Smooth muscle cell of the coronary artery (primary cell): ENCODE measurements at places on chromosomes 7 and 10. TPM values are rescaled to one million over a fixed set of nuclear protein-coding genes. Genes with fewer than 3 reads are reported as not detected.

Gene RPEL1
- total RNA-seq, result 0.08 and 0.12 TPM in 2 replicates

Gene SH2D4B
- total RNA-seq, result not detected in 2 replicates

Gene SFTPA1
- total RNA-seq, result not detected in 2 replicates

Gene HTR5A
- not detected in 2 replicates for total RNA-seq

Gene IGF2BP3
- total RNA-seq, result 5.1 and 40.6 TPM in 2 replicates

Gene TMEM236
- under 0.01 TPM in 1 of 2 replicates, not detected in the other for total RNA-seq

Gene FAM180A
- 7.2 and 16.3 TPM in 2 replicates for total RNA-seq

Gene STEAP1
- total RNA-seq, result 8.9 and 53.9 TPM in 2 replicates

Gene CLEC2L
- not detected in 2 replicates for total RNA-seq

Gene PRPS1L1
- not detected in 2 replicates for total RNA-seq

Gene SYT15B
- total RNA-seq, result 0.30 TPM in 1 of 2 replicates, not detected in the other

Gene SNCG
- 48.3 and 77.0 TPM in 2 replicates for total RNA-seq

Gene NPFFR1
- total RNA-seq, result not detected in 2 replicates

Gene BMPER
- 56.5 and 70.4 TPM in 2 replicates for total RNA-seq

Gene PAX2
- not detected in 2 replicates for total RNA-seq
